ENCODE measurements at places on chromosomes 3 and 15.
A peak's percentile ranks its signal among the peaks of the same experiment; 100 is the strongest.

DNA sequence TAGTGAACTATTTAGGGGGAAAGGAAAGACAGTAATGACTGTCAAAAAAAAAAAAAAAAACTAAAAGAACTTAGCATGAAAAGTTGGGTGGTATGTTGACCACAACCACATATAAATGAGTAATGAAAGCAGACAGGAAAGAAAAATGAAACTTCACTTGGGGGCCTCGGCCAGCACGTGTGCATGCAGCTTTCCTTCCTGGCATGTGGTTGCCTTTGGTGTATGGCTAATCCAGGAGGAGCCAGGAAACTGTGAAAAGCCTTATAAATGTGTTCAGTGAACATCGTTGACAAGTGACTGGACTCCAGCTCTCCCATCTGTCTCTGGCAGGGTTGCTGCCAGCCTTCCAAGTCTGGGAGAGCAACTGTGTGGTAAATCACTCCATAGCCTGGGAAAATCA lies 195.1 kb downstream of the DTWD1 start:
- no peak for DNase-seq

GRCh38 chr15:61682891-61683735 lies 377.1 kb downstream of the VPS13C start:
- no peak for DNase-seq

DNA sequence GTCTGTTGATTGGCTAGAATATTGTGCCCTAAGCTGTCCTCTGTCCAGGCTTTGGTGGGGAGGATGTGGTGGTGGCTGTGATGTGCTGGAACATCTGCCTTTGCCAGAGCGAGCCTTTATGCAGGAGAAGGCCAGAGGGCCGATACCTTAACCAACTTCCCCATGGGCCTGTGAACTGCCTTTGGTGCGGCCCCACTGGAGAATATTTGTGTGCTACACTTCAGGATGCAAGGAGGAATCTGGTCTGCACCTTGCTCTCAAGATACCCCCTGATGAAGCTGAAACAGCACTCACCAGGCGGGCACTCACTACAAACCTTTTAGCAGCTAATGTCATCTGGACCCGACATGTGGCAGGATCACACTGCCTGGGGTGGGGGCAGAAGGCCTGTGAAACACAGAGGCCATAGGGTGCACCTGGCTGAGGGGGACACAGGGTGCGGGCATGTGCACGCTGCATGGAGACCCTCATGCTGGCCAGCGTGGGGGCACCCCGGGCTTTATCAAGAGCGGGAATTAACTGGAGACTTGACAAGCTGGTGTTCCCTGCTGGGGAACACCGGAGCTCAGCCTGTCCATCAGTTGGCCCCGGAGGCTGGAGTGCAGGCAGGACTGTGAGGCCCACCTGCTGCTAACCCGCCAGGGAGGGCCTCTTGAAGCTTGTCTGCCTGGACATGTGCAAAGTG lies 16.4 kb downstream of the PRR23E start:
- no peak for DNase-seq

GRCh38 chr3:61919371-61919770 lies 358.0 kb downstream of the PTPRG start:
- DNase-seq, result no peak

- DNase-seq, result no peak
Observed at GRCh38 chr15:100997442-100997841, 78.3 kb downstream of the LRRK1 start.

DNA sequence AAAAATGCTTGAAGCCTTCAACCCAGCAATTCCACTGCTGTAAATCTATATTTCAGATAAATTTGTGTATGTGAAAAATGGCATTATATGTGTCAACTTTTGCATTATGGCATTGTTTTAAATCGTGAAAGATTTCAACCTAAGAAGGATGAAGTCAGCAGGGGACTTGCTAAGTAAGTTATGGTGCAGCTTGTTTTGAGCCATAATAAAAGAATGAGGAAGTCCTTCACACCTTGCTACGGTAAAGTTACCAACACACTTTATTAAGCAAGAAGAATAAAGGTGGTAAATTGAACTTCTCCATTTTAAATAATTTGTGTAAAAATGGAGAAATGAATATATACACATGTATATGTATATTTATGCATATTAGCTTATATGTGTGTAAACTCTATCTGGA lies 371.4 kb downstream of the ROBO2 start:
- DNase-seq, result no peak

GRCh38 chr3:130242850-130243569 lies 102.5 kb upstream of the COL6A5 start:
- DNase-seq, result peak; percentile 31

GRCh38 chr3:146159616-146160320 lies 1.2 kb downstream of the PLOD2 start:
- peak; percentile 81 for DNase-seq

DNA sequence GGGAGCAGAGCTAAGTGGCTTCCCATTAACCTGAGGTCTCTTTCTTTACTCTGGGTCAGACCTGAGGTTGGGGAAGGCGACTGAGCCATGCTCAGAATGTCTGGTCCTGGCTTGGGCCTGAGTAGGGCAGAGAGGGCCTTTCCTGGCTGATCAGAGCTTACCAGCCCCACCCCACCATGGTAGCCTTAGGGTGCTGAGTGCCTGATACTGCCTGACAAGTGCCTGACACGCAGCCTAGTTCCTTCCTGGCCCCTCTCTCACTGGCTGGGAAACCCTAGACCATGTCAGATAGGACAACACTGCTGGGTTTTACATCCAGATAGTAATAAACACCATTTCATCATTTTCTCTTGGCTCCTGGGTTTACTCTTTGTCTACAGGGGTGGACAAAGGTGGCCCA lies 25.8 kb upstream of the DOCK3 start:
- DNase-seq, result no peak

- DNase-seq, result no peak
Observed at GRCh38 chr3:11691767-11692531, 48.2 kb upstream of the VGLL4 start.

DNA sequence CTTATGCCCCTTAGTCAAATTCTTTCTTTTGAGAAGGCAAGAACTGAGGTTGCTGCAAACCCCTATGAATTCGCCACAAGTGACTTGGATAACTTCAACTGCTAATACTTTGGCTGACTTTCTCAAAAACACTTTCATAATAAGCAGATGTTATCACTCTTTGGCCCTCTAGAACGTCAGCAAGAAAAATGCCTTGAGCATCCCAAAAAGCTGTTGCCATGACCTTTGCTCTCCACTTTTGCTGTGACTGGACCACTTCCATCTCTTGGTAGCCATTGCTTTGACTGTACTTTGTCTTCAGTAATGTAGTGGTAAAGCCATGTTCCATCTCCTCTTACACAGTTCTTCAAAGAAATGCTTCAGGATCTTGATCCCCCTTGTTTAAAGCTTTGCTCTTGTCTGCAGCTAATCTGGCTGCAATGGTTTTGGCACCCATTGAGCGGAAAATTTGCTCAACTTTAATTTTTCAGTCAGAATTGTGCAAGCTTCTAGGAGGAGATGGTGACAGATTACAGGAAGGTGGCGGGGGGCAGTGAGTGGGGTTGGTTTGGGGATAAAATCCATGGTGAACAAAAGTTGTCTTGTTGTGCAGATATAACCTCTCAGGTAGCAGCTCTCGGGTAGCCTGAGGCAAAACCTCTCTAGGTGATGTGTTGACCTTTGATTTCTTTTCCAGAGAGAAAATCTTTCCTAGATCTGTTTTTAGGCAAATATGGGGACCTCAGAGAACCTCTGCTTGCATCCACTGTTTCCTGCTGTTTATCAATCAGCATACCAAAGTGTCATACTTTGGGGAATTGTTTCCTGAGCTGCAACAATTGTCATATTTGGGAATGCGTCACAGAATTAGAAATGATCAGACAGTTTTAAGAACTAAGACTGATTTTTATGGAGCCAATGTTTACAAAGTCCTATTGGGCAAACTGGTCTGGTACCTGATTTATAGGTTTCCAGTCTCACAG lies 83.6 kb downstream of the CCR1 start:
- DNase-seq, result peak; percentile 98

DNA sequence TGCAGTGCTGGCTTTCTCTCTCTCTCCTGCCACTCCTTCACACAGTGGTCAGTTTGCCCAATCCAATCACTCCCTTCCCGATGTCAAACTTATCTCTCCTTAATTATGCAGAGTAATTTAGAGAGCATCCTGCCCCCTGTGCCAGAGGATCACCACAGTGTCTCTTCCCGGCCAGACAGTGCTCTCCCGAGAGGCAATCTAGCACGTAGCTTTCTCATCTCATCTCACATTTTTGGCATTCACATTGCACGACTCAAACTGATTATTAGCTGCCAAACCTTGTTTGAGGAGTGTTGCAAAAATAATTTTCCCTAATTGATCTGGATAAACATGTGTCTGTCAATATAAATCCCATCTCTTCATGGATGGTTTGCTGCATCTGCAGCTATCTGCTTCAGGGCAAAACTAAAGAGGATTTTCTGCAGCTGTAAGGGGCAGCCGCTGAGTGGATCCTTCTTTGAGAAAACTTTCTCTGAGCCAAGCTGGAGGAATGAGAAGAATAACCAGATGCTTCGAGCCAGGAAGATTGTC lies 37.8 kb downstream of the SSUH2 start:
- DNase-seq, result peak; percentile 31

DNA sequence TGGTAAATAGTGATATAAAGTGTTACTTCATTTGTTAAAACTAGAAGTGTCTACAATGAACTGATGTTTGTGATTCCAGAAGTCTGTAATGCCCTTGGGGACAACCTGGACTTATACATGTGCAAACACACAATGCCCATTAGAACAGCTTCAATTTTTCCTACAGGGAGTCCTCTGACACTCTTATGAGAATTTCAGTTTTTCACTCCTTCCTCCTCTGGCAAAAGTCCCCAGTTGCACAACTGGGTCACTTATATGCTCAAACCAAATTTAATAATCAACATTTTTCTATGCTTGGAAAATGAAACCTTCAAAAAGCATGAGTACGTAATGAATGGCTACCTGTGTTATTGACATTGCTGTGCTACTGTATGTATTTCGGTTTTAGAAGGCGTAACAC lies at the start of gene OR5H15:
TSS of gene OR5H15 (plus strand) at position 301 of the 400 bp plus-strand sequence. CDS start 2,004 bp downstream, outside the sequence.
- no peak for DNase-seq

DNA sequence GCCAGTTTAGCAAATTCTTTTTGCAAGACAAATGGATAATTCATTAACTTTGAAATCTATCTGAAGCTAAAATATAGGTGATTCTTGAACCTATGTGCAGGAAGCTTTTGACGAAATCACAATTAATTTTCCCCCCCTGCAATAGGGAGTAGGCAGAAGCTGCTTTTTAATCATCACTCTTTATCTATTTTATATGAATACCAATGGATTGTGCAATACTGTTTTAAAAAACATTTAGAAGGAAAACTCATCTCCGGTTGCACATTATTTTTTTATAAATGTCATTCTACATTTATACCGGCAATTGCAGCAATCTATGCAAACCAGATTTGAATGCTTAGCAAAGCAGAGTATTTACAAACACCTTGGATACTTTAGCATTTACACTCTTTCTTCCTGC lies 121.1 kb upstream of the TMCO5A start:
- no peak for DNase-seq

GRCh38 chr15:74776821-74777768 lies 4.8 kb upstream of the CSK start:
- DNase-seq, result peak; percentile 48

DNA sequence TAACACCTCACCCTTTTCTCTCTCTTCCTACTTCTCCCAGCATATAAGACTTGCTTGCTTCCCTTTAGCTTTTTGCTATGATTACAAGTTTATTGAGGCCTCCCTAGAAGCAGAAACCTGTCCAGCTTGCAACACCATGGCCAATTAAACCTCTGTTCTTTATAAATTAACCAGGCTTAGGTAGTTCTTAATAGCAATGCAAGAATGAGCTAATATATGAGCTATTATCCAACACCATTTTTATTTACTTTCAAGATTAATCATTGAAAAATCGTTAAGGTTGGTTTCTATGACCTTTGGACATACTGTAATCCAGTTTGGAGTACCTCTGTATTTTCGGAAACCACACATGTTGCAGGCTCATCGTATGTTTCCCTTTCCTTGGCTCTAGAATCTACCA lies 643.1 kb downstream of the ZPLD1 start:
- DNase-seq, result no peak

DNA sequence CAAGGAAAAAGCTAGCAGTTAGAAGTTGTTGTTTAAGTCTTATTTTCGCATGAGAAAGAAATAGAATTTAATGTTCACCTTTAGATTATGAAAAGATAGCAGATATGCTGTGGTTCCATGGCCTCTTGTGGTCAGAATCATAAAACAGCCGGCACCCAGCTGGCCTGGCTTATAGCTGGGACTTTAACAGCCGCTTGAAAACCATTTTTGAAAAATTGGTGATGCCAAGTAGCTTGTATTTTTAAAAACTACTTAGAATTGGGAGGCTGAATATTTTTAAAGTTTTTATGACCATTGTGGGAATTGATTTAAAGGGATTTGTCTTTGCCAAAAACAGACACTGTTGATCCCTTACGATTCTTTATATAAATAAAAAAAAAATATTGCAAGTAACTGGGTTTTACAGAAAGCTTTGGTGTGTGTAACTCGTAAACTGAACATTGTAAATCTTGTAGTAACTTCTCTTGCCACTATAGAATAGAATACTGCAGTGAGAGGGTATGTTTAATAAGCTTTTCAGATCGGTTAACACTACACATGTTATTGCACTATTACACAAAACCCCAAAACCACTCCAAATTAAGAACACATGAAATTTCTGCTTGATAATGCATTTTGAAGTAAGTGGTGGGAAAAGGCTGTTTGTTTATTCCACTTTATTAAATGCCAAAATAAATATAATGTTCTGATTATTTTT lies 6.6 kb downstream of the ARRDC4 start:
- no peak for DNase-seq

DNA sequence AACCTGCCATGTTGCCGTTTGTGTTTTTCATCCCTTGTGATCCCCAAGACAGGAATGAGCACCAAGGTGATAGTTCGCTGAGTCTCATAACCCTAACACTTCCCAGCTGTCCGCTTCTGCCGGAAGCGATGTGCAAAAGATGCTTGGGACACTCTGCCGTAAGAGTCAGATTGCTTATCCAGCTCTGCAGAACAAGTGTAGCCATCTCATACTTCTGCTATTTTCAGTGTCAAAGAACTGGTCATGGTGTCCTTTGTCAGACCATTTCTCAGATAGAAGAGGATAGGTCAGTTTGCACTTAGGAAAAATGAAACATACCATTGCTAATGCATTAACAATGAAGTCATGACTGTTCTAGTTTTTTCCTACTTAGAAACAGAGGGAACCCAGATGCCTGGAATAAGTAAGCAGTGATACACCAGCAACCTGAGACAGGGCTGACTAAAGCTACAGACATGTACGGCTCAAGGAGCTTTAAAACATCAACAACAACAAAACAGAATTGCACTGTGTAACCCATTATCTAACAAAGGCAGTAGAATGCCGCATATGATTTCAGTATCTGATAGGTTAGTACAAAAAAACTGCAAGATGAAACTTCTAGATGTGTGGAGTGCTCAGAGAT lies 134.0 kb upstream of the IL12A start:
- DNase-seq, result no peak

DNA sequence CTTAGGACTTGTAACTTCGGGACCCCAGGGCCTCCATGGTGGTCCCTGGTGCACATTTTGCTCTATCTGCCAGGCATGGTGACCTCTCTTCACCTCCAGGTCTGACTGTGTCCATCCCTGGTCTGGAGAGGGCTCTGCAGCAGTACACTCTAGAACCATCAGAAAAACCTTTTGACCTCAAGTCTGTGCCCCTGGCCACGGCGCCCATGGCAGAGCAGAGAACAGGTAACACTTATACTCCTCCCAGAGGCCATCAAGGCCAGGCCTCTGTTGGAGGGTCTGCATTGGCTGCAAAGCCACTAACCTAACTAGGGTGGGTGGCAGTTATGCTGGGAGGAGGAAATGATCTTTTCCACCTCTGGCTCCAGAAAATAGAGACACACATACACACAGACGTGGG lies 10.3 kb upstream of the HMCES start:
- DNase-seq, result no peak

Measured in lung (tissue), 17 donors.